ENCODE measurements at places on chromosomes 7 and 10. TPM values are rescaled to one million over a fixed set of nuclear protein-coding genes. Genes with fewer than 3 reads are reported as not detected.

DNA sequence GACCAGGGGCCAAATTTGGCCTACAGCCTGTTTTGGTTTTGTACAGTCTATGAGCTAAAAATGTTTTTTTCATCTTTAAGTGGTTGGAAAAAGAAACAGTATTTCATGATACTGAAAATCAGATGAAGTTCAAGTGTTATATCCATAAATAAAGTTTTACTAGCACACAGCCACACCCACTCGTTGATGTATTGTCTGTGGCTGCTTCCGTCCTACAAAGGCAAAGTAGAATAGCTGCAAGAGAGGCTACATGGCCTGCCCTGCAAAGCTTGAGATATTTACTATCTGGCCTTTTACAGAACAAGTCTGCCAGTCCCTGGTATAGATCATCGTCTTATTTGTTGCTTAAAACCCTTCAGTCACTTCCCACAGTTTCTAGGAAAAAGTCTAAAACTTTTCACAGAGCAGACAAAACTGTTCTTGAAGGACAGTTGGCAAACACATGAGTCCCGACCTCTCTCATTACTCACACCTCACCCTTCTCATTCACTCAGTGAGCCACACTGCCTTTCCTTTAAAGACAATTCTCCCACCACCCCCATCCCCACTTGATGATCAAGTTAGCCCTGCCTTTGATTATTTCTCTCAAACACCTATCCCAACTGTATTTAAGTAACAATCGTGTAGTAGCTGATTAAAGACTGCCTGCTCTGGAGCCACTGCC lies 9.9 kb downstream of the RHEB start:
- no peak for DNase-seq

GRCh38 chr10:3875842-3876235 lies 90.8 kb upstream of the KLF6 start:
- no peak for DNase-seq

DNA sequence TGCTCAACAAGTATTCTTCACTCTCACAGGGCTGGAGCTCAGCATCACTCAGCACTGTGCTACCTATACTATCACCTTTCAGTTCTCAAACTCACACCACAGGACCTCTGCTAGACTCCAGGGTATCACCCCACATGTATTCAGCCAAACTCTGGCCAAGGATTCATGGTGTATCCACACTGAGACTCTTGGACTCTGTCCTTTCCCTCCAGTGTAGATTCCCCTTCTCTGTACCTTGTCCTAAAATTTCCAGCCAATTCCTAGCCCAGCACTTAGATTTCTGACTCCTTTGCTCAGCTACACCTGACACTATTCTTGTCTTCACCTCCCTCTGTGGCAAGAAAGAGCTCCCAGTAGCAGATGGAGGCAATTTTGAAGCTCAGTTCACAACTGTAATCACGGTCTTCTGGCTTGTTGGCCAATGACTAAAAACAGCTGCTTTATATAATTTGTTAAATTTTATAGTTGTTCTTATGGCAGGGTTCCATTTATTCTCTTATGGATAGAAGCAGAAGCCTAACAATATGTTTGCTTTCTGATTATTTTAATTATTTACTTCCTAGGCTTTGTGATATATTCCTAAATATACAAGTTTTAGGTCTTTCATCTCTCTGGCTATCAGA lies 258.8 kb downstream of the THSD7A start:
- no peak for DNase-seq

CHAT gene
- not detected for total RNA-seq
